NCI-H526 (cell line): ENCODE measurements at places on chromosomes 13 and 19.

DNA sequence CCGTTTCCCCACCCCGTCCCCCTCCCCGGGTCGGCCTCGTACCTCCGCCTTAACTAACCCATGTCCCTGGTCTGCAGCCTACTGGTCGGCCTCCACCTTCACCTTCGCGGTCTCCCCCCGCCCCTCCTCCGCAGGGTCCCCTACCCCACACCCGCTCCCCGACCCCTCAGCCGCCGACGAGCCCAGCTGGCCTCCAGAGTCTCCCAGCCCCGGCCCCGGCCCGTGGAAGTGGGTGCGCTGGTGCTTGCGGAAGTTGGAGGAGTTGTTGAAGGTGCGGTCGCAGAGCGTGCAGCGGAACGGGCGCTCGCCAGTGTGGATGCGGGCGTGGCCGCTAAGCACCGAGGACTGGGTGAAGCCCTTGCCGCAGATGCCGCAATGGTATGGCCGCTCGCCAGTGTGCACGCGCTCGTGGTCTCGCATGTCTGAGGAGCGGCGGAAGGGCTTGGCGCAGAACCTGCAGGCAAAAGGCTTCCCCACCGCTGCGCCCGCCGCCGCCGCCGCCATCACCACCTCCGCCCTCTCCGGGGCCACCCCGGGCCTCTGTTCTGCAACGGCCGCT lies 2.6 kb downstream of the ZNF784 start:
- DNase-seq = no peak

- no peak for DNase-seq
These were observed 16.5 kb downstream of the ARHGEF7 start for GRCh38 chr13:111131611-111132010.

GRCh38 chr19:41907994-41908615 lies 20.1 kb downstream of the ERFL start:
- DNase-seq = no peak

DNA sequence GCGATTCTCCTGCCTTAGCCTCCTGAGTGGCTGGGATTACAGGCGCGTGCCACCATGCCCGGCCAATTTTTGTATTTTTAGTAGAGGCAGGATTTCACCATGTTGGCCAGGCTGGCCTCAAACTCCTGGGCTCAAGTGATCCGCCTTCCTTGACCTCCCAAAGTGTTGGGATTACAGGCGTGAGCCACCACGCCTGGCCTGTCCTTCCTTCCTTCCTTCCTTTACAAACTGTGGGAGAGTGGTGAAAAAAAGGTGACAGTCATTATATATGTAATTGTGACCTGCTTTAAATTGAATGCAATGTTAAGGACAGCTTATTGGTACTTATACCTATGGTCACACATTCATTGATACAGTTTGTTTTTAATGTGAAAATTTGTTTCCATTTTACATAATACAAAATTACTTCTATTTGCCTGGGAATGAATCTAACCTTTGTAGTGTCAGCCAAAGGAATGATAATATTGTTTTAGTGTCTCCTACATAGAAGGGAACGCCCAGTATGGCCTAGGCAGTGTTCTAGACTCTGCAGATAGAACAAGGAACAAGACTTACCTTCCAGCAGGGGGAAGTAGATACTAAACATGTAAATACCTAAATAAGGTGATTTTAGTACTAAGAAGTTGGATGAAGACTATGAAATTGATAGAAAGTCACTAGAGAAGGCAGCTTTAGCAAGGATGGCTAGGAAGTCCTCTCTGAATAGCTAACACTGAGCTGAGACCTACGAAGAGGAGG lies 146.3 kb downstream of the GGACT start:
- DNase-seq = no peak

- DNase-seq = no peak
These were observed 763 bp downstream of the ZNF180 start for GRCh38 chr19:44499559-44499958.

GRCh38 chr19:10419200-10419645 lies 1.1 kb upstream of the PDE4A start:
- no peak for DNase-seq

DNA sequence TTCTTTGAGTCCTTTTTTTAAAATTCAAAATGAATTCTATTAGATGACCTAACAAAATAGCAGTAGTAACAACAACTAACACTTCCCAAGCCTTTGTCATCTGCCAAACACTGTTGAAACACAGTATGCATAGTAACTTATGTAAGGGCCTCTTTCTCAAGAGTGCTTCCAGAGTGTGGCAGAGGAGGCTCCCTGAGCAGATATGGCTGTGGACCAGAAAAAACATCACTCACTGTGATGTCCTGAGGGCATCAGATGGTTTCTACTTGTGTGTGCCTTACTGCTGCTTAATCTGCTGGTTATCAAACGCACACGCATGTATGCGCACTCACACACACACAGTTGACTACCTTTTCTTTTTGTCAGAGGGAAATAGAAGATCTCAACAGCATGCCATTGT lies 110.8 kb downstream of the DLEU7 start:
- no peak for DNase-seq

DNA sequence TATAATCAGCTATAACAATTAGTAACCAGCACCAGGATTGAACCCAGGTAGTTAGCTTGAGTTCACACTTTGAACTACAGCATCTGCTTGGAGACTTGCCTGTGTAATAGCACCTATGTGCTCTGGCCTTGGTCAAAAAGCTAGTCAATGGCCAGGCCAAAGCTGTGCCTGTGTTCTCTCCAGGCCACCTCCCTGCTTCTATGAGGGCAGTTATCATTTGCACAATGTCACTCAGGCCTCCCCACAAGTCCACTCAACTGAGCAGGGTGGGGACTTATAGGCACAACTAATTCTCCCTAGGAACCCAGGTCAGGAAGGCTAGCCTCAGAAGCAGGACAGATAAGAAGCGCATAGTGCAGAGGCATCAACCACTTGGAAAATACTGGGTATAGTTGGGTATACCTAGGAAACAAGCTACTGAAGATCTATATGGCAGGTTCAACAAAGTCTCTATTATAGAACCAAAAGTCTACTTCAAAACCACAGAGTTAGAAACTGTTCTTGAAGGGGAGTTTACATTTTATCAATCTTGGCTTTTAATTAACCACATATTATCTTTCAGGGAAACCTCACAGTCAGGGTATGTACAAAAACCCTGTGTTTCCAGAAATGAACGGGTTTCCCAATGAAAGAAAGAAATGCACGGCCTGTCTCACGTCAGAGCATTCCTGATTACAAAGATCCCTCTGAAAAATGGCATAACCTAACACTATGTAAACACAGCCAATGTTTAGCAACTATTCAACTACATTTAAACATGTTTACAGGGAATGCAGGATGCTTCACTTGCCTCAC lies 140.9 kb downstream of the ABCC4 start:
- DNase-seq = no peak

DNA sequence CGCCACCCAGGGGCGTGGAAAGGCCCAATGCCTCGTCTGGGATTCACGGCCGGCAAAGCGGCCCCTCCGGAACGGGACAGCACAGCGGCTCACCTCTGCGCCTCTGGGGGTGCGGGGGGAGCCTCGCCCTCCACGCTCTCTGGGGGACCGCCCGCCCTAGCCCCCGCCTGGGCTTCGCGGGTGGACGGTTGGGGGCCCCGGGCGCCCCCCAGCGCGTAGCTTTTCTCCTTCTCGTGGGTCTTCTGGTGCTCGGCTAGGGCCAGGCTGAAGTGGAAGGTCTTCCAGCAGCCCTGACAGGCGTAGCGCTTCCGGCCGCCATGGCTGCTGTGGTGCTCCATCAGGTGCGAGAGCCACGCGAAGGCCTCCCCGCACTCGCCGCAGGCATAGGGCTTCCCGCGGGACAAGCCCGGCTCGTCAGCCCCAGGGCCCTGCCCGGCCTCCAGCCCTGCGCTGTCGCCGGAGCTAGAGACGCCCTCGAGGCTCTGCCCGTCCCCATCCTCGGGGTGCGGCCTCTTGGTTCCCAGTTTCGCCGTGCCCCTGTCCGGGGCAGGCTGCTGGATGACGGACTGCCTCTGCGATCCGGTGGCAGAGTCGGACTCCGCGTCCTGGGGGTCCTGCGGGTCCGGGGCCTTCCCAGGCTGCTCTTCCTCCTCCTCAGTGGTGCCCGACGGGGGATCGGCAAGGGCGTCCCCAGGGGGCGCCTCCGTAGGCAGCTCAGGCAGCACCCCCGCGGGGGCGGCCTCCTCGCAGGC lies 13.3 kb downstream of the ZSCAN18 start:
- DNase-seq = no peak

- DNase-seq = no peak
These were observed 15.5 kb upstream of the ZNF112 start for GRCh38 chr19:44371815-44372480.

DNA sequence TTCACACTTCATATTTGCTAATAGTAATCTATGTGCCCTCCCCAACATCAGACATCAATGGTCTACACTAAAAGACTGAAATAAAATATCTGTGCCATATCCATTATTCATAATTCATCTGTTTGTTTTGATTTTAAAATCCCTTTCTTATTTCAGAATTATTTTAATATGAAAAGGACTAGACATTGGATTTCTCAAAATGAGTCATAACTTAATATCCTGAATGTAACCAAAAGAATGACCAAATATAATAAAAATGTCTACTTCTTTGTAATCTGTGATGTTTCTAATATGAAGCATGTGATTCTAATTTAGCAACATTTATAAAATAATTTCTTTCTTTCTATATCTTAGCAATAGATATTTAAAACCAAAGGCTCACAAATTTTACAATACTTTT lies 64.9 kb downstream of the MZT1 start:
- no peak for DNase-seq

DNA sequence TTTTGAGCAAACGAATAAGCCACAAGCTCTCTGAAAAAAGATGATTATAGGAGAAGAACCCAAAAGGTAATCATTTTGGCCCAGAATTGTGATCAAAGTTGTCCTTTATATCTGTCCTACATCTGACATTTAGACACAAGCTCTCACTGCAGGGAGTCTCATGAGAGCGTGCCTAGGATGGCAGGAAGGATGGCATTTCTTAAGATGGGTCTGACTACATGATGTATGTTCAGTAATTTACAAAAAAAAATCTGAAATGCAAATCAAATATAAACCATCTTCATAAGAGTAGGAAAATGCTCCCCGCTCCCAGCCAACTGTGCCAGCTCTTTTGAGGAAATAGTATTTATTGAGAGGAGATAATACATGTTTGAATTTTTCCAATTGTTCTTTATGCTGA lies 81.0 kb upstream of the MBNL2 start:
- peak; percentile 87 for DNase-seq

GRCh38 chr19:482186-483041 lies 13.9 kb upstream of the MADCAM1 start:
- no peak for DNase-seq

GRCh38 chr19:42069619-42070351 lies at the start of gene GRIK5:
Gene GRIK5, minus strand, starts transcription at chr19:42070206. Its CDS starts 4,436 bp downstream, at chr19:42065770.
- peak; percentile 81 for DNase-seq

DNA sequence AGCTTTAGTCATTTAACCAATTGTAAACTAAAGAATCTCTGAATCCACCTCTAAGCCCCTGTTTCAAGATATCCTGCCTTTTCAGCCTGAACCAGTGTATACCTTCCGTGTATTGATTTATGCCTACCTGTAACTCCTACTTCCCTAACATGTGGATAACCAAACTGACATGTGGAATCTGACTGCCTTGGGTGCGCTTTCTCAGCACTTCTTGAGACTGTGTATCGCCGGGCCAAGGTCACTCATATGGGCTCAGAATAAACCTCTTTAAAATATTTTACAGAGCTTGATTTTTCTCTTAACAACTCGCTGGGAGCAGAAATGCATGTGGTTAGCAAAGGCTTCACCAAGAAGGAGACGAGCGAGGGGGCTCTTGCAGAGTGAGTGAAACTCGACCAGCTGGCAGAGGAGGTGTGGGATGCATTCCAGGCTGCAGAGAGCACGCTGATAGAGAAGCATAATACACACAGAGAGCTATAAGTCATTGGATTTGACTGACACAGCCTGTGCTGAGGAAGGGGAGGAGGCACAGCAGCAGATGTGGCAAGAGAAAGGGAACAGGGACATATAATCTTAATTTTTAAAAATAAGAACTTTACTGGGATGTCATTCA lies 268.2 kb upstream of the MAB21L1 start:
- DNase-seq = no peak

GRCh38 chr13:98722958-98723357 lies 29.5 kb downstream of the SLC15A1 start:
- no peak for DNase-seq

DNA sequence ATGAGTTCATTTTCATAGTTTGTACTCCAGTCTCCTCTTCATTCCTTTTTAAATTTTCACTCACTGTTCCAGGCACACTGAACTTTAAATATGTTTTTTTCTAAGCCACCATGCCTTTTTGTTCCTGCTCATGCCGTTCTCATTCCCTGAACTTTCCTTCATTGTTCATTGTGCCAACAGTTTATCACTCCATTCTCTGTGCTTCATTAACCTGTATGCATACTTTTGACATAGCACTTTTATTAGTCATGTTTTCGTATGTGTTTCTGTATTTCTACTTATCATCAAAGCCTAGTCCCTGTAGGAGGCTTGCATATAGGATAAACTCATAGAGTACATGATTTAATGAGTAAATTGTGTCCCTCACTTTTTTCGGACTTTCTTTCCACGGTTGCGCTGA lies 65.3 kb downstream of the PCDH20 start:
- DNase-seq = no peak

GRCh38 chr19:39967561-39967960 lies 3.4 kb upstream of the PSMC4 start:
- DNase-seq = no peak

DNA sequence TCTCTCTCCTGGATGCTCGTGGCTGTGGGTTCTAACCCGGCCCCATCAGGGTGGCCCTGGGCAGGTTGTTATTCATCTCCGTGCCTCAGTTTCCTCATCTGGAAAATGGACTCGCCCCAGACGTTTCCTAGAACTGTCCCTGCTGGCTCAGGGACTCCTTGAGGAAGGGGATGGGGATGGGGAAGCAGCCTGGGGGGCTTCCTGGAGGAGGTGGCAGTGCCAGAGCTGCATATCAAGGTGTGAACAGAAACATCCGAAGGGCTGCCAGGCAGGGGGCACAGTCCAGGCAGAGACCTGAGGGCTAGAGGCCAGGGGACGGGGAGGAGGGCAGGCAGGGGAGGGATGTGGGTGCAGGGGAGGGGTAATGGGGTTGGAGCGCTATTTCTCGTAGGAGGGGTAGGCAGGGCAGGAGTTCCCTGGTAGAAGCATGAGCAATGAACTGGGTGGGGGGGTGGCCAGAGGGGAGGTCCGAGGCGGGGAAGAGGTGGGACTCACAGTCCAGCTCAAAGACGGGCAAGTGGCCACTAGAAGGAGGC lies 3.6 kb upstream of the ELANE start:
- no peak for DNase-seq

- DNase-seq = no peak
These were observed 25.4 kb downstream of the ZNF90 start for GRCh38 chr19:20103091-20103740.

DNA sequence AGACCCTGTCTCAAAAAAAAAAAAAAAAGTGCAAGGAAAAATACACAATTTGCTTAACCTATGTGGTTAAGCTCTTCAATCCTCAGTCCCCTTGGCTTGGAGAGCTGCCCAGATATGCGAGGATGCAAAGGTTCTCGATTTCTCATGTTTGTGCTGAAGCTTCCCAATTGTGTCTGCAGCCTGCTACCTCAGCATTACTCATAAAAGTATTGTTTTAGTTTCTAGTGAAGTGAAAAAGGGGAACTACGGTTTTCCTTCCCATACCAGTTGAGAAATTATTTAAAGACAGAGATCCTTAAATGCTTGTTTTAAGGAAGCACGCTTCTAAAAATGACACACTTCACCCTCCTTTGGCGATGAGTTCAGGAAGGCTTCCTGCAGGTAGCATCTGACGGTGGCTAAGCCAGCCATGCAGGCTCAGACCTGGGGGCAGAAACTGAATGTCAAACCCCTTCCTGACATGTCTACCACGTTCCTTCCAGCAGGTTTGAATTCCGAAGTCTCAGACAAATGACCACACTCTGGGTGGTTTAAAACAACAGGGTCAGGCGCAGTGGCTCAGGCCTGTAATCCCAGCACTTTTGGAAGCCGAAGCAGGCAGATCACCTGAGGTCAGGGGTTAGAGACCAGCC lies 47.9 kb downstream of the RUBCNL start:
- DNase-seq = no peak
